Kidney epithelial cell (primary cell): ENCODE measurements at places on chromosomes 3 and 15.

- DNase-seq = no peak
These were observed 43.5 kb downstream of the FMN1 start for GRCh38 chr15:33150971-33151370.

GRCh38 chr3:186283096-186283495 is 78.9 kb downstream of the DGKG start:
- no peak for DNase-seq

DNA sequence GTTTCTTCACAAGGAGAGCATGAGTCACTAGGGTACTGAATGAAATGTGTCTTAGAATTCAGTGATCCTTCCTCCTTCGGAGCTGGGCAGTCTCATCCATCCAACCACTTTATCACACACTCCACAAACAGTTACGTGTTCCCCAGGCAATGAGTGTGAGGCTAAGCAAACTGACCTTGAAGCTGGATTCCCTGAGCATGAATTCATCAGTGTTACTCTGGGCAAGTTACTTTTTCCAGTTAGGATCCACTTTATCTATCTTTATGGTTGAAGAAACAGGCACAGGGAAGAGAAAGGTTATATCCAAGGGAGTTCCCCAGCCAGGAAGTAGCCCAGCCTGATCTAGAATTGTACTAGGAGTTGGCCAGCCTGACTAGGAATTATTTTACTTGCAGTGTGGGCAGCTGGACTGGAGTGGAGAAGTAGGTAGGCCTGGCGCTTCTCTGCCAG is 17.1 kb upstream of the GCNT3 start:
- peak; percentile 97 for DNase-seq

DNA sequence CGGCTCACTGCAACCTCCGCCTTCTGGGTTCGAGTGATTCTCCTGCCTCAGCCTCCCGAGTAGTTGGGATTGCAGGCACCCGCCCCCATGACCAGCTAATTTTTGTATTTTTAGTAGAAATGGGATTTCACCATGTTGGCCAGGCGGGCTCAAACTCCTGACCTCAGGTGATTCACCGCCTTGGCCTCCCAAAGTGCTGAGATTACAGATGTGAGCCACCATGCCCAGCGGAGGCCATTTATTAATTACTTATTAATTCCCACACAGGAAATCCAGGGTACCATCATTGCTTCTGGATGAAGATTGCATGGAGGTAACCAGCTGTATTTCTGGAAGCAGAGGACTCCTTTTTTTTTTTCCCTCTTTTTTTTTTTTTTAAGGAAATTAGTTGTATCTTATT is 37.8 kb downstream of the MAP4 start:
- DNase-seq = no peak

GRCh38 chr3:194715022-194715800 is 29.5 kb downstream of the FAM43A start:
- DNase-seq = no peak

DNA sequence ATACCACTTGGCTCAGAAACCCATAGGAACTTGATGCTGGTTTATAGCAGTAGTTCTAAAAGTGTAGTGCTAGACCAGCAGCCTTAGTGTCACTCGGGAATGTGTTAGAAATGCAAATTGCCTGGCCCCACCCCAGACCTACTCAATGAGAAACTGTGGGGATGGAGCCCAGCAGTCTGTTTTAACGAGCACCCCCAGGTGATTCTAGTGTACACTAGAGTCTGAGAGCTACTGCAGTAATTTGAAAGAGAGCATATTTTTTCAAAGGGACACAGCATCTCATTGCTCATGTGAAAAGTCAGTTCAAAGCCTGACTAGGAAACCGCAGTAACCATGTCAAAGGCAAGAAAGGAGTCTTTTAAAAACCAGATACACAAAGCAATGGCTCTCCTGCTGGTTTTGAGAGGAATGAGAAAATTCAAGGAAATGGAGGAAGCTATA is 313.4 kb downstream of the SQOR start:
- DNase-seq = no peak

- no peak for DNase-seq
These were observed 168.7 kb downstream of the PTPRG start for GRCh38 chr3:61730056-61730455.

DNA sequence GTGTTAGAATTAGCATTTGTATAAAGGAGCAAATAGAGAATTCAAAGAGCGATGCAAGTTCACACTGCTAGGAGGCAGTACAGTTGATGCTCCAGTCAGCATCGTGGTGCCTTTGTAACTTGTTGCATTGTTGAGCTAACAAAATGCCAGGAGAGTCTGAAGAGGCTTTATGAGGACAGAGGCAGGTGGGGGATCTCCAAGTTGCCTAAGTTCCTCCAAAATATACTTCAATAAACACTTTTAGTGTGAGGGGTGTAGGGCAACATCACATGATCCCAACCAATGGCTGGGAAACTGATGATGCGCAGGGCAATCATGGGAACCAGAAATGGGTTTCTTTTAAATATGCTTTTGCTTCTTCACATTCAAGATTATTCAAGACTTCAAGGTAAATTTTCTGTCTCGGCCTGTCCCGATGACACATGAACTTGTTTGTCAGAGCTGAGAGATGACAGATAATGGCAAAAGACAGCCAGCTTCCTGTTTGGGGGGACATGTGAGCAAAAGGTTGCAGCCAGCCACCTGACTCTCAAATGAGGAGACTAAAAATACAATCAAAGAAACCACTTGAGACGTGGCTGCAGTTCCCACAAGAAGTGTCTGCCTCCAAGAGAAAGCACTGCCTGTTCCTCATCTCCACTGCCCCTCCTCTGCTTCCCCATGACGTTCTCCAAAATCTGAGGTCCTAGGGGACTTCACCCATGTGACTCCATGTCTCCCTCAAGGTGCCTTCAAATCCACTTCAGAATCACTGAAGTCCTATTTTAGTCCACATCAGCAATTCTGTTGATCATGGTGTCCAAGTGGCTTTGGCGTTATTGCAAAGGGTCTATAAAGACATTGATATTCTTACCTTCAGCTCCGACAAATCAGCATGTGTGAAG is 39.3 kb downstream of the KLHL6 start:
- no peak for DNase-seq

DNA sequence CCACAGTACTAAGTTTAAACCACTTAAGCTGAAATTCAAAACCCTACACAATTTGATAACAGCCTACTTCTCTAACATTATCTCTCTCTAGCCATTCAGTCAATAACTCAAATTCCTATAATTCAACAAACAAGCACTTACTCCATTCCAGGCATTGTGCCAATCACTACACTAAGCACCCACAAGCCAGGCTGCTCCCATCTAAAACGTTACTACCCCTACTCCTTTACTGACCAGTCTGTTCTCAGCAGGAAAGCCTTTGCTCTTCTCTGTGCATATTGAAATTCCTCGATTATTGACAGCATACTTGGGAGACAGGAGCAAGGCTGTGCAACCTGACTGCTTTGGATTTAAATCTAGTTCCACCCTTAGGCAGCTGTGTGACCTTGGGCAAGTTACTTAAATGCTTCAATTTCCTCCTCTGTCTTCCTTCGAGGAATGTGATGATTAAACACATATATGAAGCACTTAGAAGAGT is 177.2 kb upstream of the THBS1 start:
- no peak for DNase-seq

GRCh38 chr3:72802001-72802400 is 46.2 kb downstream of the SHQ1 start:
- DNase-seq = no peak

- DNase-seq = peak; percentile 26
These were observed 38.8 kb upstream of the PCSK6 start for GRCh38 chr15:101528108-101528916.

DNA sequence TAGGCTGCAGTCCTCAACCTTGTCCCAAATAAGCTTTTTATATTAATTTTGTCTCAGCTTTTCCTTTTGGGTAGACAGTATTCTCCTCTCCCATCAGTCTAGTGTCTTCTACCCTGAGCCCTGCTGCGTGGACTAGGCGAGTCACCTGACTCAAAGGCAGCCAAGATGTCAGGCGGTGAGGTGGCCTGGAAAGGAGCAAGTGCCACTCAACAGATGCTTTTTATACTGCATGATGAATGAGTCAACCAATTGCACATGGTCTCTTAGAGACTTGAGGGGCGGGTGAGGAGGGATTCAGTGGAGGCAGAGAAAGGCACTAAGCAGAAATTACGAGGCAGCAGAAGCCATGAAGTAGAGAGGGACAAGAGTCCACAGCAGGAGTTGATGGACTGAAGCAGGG is 95.9 kb downstream of the FRMD4B start:
- no peak for DNase-seq

GRCh38 chr3:177946497-177946896 is 589.7 kb upstream of the KCNMB2 start:
- no peak for DNase-seq

DNA sequence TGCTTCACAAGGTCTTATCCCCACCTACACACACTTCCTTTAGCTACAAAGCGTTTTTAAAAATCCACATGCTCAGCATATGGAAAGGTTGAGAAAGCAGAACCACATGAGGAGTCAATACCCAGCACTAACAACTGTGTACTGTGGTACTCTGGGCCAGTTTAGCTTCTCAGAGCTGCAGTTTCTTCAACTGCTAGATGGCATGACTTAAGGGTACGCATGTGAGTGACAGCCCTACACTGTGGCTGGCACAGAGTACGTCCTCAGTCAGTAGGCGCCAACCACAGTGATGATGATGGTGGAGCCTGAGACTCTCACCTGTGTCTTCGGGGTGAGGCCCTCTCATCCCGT is 17.4 kb downstream of the CCDC12 start:
- DNase-seq = no peak

- DNase-seq = no peak
These were observed 74.0 kb downstream of the DHX36 start for GRCh38 chr3:154250291-154250690.

DNA sequence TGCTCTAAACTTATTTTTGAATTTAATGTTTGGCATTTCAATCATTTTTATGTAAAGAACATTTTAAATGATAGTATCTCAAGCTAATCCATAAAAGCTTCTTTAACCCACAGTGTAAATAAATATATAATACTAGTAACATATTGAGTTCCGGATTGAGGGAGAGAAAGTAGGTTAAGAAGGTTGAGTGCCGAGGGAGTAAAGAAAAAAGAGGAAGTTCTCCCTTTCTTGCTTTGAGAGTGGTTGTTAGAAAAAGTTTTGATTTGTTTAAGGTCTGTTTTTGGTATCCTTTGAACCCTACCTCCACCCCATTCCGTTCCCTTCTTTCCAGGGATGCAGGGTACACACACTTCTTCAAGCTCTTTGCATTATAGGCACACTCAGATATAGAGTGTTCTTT is 130.8 kb downstream of the VPS8 start:
- no peak for DNase-seq

DNA sequence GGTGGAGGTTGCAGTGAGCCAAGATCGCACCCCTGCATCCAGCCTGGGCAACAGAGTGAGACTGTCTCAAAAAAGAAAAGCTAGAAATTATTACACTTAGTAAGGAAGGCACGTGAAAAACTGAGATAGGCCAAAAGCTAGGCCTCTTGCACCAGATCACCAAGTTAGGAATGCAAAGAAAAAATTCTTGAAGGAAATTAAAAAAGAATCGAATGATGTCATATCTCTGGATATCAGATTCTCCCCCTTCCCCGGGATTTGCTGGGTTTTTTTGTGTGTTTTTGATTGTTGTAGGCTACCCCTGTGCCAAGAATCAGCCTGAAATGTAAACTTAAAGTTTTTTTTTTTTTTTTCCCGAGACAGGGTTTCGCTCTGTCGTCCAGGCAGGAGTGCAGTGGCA is 17.4 kb downstream of the PTPN23 start:
- no peak for DNase-seq

DNA sequence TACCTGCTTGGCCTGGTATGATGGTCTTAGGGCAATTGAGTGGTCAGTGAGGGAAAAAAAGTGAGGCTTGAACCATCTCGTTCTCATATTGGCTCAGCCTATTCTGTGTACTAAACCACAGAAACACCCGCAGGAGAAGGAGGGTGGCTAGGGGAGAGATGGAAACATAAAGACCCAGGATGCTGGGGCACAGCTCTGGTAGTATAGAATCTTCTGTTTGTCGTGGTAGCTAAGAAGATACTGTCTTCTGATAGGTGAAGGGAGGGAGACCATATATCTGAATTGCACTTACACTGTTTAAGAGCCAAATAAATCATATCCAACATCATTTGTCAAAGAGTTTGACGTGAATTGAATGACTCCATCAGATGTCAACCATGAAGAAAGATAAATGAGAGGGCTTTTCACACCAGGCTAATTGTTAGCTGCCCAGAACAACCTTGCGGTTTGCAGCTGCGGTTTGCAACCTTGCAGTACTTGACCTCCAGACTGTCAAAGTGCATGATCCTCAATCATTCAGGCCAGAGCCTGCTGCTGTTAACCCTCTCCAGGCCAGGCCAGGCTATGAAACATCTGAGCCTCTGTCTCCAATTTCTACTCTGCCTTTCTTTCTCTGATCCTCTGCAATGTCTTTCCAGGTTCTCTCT is 40.9 kb upstream of the PIK3R4 start:
- no peak for DNase-seq

GRCh38 chr3:195012100-195012499 is 258.9 kb downstream of the XXYLT1 start:
- no peak for DNase-seq

- no peak for DNase-seq
These were observed 39.0 kb downstream of the GPR160 start for GRCh38 chr3:170076715-170077238.

GRCh38 chr3:101611023-101611422 is 37.0 kb downstream of the PCNP start:
- no peak for DNase-seq

GRCh38 chr3:21738935-21739702 is 11.9 kb downstream of the ZNF385D start:
- no peak for DNase-seq

GRCh38 chr3:106619-107018 is 89.9 kb upstream of the CHL1 start:
- DNase-seq = no peak

DNA sequence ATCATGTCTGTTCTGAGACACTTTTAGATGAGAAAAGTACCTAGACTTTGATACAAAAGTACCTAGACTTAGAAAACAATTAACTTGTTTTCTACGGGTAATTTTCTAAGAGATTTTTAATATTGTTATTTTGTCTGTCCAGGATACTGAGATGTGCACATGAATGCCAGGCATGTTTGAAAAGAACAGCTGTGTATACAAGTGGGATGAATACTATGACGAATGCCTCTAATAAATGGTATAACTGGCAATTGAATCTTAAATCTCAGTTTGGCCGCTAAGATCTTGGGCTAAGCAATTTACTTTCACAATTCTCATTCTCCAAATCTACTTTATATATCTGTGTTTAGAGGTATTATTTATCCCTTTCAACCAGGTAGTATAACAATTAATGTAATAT is 207.4 kb downstream of the CBLB start:
- DNase-seq = no peak

DNA sequence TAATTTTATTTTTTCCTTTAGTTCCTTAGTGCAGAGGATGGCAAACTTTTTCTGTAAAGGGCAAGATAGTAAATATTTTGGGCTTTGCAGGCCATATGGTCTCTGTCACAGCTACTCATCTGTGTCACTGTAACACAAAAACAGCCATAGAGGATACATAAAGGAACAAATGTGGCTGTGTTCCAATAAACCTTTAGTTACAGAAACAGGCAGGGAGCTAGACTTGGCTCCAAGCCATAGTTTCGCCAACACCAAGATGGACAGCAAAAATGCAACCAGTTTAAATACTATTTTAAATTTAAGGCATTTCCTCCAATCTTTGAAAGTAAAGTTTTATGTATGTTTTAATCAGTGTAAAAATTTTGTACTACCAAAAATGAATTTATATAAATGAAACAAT is 753.4 kb downstream of the FHIT start:
- DNase-seq = no peak

- DNase-seq = no peak
These were observed 1.3 kb downstream of the SPSB4 start for GRCh38 chr3:141052201-141053069.

- DNase-seq = no peak
These were observed 26.9 kb downstream of the ZXDC start for GRCh38 chr3:126448893-126449180.
